ENCODE measurements at places on chromosomes 1 and 21. TPM values are rescaled to one million over a fixed set of nuclear protein-coding genes. Genes with fewer than 3 reads are reported as not detected.

The NTNG1 gene
- total RNA-seq = not detected

The CELF3 gene
- not detected for total RNA-seq

The HEYL gene
- not detected for total RNA-seq

The GJB4 gene
- not detected for total RNA-seq

GRCh38 chr1:235161685-235162327 lies 756 bp upstream of the RBM34 start:
- no peak for DNase-seq

- no peak for DNase-seq
These were observed 33.9 kb downstream of the LDLRAD2 start for GRCh38 chr1:21845646-21846641.

DNA sequence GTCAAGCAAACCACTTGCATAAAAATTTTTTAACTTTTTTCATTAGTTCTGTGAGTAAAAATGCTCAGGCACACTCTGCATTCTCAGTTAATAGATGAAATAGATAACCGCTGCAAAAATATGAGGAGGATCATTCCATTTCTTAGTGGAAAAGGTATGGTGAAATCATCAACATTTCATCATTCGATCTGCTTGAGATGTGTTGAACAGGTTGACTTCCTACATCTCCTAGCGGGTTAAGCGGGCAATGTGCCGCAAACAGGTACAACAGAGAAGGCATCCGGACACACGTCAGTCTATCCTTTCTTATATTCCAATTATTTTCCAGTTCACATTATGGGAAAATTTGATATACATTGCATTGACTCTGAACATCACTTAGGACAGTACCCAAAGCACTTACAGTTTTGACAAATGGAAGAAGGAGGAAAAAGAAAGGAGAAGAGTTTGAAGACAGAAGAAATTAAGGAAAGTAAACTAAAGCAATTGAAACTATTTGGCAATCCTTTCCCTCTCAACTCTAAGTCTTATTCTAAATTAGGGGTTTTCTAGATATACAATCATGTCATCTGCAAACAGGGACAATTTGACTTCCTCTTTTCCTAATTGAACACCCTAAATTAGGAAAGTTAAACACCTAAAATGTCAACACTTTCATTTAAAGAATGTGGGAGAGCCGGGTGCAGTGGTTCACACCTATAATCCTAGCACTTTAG lies 33.5 kb downstream of the NIBAN1 start:
- DNase-seq = no peak

GRCh38 chr1:1156140-1157032 lies 17.3 kb upstream of the TTLL10 start:
- DNase-seq = no peak

GRCh38 chr21:21466752-21467151 lies 468.5 kb downstream of the NCAM2 start:
- DNase-seq = no peak

DNA sequence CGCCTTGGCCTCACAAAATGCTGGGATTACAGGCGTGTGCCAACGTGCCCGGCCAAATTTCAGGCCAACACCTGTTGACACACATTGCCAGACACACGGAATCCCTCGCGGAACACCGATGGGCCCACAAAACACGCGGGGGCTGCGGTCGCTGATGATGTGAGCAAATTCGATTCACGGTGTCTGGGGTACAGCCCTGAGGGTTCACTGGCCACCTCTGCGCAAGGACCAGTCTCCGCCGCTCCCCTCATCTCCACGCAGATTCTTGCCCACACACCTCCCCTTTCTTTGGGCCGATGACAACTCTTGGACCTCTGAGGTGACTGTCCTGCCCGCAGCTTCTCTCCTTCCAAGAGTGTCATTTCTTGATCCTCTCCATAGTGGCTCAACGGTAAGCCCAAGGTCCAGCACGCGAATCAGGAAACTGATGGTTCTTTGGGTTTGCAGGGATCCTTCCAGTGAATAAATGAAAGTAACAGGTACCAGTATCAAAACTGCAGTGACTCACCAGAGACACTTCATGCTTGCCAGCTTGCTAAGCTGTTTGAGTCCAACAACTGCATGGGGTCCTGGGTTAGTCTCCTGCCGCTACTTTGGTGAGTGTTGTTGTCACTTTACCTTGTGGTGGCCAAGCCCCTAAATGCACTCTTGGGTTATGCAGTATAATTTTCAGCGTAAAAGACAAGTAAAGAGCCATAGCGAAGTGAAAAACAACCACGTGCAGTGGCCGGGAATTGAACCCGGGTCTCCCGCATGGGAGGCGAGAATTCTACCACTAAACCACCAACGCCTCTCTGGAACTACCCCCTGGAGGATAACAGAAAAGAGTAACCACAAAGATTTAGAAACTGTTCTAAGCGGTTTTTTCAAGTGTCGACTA lies 11.0 kb upstream of the RNU1-3 start:
- peak; percentile 72 for DNase-seq
